ENCODE measurements at places on chromosomes 3 and 15.

DNA sequence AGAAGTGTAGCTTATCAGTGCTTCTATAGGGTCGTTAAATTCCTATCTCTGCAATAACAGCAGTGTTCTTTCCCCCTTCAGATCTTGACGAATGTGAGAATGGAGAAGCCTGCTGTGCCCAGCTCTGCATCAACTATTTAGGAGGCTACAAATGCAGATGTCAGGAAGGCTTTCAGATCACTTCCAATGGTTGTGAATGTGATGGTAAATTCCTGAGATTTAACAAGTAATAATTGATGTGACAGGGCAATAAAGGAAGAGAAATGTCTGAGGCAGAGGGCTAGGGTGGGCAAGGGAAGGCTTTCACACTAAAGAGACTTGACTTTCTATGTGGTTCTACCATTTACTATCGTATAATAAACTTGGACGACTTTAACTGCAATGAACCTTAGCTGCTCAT is 711.7 kb upstream of the GOLIM4 start:
- no peak for DNase-seq

DNA sequence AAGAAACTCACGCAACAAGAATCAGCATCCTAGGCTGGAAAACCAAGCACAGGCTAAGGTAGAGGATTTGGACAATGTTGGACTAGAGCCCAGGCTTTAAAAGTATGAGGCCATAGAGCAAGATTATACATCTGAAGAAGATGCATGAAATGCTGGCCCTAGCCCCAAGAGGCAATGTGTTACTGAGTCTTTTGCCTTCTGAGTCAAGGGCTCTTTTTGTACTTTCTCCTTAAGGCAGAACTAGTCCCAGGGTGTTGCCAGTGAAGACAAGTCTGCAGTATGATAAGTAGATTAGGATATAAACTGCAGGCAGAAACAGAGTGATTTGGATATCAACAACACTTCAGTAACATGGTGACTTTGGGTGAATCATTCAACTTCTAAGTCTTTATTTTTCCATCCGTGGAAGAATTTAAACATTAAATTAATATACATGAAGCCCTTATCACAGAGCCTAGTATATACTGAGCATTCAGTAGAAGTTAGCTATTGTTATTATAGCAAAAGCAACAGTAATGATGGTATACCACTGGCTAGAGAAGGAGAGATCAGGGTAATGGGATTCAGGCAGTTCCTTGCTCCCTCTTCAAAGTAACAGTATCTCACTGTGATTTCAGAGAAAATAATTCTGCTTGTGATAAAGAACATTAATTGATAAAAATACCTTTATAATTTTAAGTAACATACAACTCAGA is 99.9 kb upstream of the MLF1 start:
- DNase-seq: no peak

DNA sequence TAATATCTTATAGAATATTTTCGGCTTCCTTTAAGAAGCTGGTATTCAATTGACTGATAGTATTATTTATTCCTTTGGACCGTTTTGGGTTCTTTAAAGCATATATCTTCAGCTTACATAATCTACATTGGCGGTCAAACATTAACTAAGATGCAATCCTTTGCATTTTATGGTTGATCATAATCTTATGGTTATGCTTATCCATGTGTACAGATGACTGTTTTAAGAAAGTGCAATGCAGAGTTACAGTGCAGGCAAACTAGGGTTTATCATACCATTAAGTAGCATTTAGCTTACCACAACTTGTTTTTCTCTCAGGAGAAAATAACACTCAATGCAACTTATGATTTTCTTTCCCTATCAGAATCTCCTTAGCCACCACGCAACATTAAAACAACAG is 41.4 kb upstream of the POU1F1 start:
- DNase-seq: no peak

DNA sequence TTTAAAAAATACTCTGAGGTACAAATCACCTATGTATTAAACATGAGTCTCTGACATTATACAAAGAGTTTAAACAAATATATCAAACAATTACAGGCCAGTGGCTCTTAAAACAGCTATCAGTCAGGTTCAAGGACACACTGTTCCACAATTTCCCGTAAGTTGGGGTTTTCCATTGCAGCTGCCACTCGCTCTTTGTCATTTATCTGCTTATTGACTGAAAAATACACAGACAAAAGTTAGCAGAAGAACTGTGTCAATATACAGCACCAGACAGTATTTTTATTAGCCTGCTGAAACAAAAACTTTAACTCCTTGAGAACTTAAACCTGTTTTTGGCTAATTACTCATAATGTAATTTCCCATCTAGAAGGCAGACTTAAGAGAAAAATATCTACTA is 20.8 kb downstream of the CIAO2A start:
- no peak for DNase-seq

DNA sequence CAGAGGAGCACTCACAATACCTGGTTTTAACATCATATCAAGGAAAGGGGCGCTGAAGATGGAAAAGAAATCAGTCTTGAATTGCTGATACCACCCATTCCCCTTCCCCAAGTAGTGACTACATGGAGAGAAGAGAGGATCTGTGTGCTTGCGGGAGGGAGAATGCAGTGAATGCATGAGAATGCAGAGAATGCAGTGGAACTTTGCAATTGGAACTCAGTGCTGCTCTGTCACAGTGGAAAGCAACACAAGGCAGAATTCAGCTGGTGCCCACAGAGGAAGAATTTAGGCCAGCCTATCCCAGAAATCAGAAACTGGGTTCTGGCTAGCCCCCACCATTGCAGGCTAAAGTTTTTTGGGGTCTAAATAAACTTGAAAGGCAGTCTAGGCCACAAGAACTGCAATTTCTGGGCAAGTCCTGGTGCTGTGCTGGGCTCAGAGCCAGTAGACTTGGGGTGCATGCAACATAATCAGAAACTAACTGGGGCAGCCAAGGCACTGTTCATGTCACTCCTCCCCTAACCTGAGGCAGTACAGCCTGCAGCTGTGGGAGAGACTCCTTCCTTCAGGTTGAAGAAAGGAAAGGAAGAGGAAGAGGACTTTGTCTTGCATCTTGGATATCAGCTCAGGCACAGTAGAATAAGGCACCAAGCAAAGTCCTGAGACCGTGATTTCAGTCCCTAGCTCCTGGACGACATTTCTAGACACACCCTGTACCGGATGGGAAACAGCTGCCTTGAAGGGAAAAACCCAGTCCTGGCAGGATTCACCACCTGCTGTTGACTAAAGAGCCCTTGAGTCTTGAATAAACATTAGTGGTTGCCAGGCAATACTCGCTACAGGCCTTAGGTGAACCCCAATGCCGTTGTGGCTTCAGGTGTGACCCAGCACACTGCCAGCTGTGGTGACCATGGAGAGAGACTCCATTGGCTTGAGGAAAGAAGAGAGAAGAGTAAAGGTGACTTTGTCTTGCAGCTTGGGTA is 329.3 kb downstream of the TBL1XR1 start:
- DNase-seq: no peak

DNA sequence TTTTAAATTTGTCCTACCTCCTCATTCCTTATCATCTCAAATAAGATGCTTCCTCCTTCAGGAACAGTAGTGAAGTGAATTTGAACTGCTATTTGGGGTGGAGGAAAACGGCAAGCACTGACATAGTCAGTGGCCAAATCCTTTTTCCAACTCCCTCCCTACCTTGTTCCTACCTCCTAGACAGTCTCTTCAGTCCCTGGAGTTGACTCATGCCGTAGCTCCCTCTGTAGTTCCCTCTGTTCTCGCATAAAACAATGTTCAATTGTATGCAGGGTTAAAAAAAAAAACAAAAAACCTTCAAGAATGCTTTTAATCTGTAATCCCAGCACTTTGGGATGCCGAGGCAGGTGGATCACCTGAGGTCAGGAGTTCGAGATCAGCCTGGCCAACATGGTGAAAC is 1.4 kb downstream of the UBR1 start:
- DNase-seq: no peak

DNA sequence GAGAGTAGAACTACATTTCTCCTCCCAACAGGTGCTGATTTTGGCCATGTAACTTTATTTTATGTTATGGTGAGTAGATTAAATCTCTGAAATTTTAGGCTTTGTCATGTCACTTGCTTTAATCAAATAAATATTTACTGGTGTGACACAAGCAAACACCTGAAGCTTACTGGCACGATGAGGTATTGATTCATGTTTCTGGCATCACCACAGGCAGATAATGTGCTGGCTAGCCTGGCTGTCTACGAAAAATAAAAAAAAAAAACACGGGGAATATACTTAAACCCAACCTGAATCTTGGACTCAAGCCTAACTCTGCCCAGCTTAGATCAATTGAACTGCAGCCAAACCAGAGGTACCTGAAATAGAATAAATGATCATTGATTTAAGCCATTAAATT is 65.6 kb upstream of the CADM2 start:
- no peak for DNase-seq

DNA sequence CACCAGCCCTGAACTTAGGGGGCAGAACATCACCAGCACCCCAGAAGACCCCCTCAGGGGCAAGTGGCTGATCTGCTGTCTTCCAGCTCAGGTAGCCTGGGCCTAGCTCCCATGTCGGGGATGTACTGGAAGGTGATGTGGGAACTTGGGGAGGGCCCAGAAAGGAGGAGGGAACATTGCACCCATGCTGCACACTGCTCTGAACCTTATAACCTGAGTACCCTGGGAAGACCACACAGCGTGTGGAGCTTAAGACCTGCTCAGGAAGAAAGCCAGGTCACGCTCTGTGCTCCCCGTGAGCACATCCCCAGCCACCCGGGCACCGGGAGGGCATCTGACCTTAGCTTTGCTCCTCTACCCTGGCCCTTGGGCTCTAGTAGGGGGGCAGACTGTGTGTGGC is 159.4 kb downstream of the ATP10A start:
- DNase-seq: peak; percentile 69

- peak; percentile 10 for DNase-seq
Observed at GRCh38 chr15:67050062-67050461, 15.3 kb upstream of the SMAD3 start.

GRCh38 chr15:58386081-58386480 is 45.7 kb upstream of the LIPC start:
- DNase-seq: no peak

DNA sequence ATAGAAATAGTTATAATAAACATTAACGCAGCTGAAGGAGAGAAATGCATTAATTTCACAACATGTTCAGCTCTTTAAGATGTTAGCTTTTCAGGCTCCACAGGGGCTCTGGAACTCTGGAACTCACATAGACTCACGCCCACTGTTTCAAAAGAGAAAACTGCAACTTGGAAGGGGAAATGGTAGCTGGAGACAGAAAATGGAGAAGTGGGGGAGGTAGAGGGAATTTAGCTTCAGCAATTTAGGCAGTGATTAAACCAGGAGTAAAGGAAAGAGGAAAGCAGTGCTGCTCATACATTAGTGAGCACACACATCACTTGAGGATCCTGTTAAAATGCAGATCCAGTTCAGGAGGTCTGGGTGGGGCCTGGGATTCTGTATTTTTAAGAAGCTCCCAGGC is 274.8 kb upstream of the TRIM42 start:
- DNase-seq: no peak

DNA sequence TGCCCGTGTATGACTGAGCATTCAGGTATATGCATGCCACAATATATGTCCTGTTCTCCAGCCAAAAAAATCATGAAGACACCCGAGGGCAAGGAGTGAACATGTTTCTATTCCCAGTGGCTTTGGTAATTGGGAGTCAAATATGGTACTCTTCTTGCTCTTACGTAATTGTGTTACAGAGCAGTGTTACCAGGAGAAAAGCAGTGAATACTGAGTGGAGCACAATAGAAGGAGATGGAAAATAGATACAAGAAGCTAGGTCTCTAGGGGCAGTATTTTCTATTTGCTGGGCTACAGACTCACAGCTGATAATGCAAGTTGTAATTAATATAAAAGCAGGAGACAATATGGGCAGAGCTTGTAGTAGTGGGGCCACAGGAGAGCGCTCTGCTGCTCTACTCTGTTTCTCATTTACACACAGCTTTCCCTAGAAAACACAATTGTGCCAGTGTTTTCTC is 13.2 kb downstream of the MEIS2 start:
- DNase-seq: no peak

DNA sequence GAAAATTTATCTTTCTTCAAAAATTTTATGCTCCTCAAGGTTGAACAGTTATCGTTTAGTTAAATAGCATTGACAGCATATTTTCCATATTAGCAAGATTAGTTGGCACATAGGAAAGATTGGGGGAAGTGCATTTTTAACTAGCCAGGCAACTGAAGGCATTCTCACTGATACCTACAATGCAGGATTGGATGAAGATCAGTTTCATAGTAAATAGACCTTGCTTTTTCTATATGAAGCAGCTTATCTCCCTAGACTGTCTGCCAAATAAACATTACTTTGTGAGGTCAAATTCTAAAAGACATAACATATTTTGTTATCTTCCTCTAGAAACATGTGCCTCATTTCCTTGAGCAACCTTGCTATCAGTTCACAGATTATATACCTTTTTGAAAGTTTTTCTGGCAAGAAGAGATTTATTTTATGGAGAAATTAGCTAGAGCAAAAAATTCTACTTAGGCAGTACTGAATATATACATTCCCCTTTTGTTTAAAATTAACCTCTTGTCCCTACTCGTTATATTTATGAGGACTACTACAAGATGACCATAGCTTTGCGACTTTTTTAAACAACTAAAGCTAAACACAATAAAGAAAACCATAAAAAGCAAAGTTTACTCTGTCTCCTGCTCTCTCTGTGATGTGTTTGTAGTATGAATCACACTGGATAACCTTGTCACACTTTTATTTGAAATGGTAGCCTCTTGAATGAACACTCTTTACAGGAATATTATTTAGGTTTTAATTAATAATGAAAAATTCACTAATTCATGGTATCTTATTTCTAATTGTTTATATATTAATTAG is 654.9 kb upstream of the TBL1XR1 start:
- DNase-seq: no peak

DNA sequence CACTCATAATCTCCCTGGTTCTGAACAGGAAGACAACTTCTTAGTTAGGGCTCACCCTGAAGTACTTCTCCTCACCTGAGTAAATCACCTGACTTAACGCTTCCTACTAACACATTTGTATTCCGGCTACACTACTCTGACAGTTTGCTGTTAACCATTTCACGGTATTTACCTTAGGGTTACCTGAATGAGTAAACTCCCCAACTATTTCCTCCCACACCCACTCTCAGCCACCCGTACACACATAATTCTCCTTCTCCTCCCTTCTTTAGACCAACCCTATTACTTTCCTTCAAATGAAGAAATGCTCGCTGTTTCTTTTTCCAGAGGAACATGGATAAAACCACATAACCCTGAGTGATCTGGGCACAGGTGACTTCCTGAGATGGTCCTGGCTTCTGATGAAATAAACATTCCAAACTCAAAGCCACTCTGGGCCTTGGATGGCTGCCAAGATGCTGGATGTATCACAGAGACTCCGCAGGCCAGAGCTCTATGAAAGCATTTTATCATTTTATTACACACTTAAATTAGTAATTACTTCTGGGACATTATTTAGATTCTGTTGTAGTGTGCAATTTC is 183.6 kb upstream of the ATP11B start:
- no peak for DNase-seq

DNA sequence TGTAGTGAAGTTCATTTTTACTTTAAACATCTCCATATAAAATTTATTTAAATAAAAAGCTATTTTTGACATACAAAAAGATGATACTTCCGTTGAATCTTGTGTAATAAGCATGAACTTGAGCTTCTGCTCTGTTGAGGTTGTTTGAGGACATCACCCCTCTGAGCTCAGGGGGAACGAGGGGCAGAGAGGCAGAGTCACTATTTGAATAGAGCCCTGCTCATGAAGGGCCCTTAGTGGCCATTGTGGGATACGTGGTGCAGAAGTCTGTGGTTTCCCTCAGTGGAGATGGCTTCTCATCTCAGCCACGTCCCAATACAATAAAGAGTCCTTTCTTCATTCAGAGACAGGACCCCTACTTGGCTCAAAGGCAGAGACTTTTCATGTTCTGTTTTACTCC is 10.6 kb downstream of the CEMIP start:
- DNase-seq: no peak

All from cardiac septum (tissue), 1 donor.